Stimulated activated CD8-positive, alpha-beta memory T cell treated with anti-CD3 and anti-CD28 coated beads, Interleukin-7, amount 100 ng/mL, for 48 hours (primary cell): ENCODE measurements at places on chromosomes 1 and 21.

GRCh38 chr1:174797398-174797797 is 202.3 kb upstream of the CACYBP start:
- no peak for DNase-seq

DNA sequence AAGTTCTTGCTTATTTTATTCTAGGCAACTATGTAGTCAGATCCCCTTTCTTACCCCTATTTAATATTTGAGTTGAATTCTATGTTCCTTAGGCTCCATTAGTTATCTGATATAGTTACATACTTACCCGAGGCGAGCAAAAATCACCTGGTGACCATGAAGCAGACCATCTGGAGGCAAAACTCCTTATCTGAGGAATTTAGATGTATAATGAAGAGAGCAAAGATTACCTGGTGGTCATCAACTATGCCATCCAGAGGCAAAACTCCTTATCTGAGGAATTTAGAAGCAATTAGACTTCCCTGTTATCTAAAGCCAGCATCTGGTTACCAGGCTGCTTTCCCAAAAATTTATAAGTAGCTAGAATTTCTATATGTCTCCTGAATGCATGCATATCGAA is 129.9 kb downstream of the PATJ start:
- no peak for DNase-seq

- no peak for DNase-seq
Observed at GRCh38 chr1:41315871-41316270, 45.4 kb upstream of the FOXO6 start.

DNA sequence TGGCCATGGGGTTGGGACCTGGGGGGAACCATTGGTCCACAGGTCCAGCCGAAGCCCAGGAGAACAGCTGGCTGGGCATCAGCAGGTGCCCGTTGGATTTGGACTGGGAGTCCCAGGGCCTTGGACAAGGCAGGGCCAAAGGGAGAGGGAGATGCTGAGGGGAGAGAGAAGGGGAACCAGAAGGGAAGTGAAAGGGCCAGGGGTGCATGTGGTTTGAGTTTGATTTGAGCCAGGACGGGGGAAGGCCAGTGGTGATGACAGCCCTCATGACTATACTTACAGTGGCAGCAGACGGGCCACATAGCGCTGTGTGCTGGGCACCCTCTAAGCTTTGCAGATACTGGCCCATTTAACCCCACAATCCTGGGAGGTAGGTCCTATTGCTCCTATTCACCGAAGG is 18.8 kb downstream of the AGRN start:
- DNase-seq: no peak

DNA sequence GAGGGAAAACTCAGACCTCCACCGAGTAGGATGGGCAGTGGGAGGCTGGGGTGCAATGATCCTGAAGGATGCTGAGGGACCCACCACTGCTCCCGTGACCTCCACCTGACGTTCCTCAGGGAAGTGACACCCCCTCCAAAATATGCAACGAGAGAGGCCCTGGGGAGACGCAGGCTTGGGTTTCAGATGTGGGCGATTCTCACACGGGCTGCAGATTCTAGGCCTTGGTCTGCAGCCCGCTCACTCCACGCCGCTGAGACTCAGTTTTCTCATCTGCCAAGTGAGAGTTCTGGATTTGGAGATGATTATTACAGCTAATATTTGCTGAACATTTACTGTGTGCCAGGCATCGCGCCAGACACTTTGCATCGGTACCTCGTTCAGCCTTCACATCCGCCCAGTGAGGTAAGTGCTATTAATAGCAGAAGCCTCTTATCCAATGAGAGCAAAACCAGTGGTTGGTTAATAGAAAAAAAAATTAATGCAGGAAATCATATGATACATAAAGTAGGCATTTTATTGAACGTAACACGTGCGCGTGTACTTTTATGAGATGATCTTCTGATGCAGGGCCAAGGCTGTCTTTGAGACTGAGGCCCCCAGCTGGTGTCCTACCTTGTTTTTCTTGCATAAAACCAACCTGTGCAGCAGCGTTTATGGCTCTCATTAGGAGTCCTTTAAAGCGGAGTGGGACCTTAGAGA is 102.0 kb upstream of the RUNX3 start:
- no peak for DNase-seq

DNA sequence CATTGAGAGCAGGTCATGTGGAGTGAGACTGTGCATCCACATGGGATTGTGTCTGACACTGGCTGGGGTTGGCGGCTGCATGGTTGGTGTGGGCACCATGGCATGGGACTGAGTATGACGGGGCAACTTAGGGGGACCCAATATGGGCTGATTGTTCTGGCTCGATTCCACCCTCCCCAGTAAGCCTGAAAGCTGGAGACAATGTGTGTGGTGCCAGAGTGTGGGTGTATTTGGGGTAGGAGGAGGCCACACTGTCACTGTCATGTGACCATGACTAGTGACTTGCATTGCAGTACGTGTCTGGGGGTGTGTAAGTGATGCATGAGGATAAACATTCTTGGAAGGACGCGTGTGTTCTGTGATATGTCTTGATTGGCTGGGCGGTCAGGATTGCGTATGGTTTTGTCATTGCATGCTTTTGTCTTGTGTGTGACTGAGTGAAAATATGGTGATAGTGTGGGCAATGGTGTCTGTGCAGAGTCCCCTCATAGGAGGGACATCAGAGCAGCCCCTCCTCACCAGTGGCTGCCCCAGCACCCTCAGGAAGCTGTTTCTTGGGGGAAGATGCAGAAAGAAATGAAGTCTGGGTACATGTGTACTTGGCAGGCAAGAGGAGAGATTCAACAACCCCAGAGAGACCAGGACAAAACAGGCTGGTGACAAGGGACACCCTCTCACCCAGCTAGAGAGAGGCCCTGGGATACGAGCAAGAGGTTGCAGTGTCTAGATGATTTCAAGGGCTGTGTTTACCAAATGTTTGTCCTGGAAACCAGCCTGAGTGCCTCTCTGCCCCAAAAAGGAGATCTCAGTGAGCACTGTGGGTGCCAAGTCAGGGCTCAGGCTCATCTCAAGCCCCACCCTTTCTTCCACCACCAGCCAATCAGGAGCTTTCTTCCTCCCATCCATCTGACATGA is 36.3 kb downstream of the SDC3 start:
- no peak for DNase-seq

DNA sequence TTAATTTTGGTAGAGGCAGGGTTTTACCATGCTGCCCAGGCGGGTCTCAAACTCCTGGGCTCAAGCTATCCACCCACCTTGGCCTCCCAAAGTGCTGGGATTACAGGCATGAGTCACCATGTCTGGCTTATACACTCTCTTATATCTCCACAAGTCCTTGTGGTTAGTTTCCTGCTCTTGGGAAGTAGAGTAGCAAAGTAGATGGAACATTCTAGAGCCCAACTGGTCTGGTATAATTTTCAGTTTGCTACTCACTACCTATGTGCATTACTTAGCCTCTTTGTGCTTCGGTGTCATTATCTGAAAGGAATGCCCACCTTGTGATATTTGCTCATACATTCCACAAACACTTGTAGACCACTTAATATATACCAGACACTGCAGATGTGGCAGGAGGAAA is 96.6 kb upstream of the IPO9 start:
- no peak for DNase-seq

GRCh38 chr21:44392916-44393315 is 39.5 kb downstream of the TRPM2 start:
- no peak for DNase-seq

GRCh38 chr21:31234936-31235335 is 109.1 kb downstream of the TIAM1 start:
- DNase-seq: no peak

DNA sequence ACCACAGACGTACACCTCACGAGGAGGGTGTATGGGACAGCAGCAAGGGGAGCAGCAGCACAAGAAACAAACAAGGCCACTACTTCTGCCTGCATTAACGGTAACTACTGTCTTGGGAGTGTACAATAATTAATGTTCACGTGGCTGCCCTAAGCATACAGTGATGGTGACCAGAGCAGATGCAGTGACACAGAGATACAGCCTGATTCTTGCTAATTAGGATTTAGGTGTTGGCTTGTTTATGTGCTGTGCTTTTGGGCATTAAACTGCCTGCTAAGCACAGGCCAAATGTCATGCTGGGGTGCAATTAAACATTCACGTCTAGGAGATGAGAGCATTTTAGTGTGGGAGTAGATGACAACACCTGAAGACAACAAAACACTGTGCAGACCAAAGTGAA is 7.2 kb downstream of the ZNF669 start:
- no peak for DNase-seq

GRCh38 chr1:205275133-205275532 is 46.4 kb downstream of the NUAK2 start:
- no peak for DNase-seq

DNA sequence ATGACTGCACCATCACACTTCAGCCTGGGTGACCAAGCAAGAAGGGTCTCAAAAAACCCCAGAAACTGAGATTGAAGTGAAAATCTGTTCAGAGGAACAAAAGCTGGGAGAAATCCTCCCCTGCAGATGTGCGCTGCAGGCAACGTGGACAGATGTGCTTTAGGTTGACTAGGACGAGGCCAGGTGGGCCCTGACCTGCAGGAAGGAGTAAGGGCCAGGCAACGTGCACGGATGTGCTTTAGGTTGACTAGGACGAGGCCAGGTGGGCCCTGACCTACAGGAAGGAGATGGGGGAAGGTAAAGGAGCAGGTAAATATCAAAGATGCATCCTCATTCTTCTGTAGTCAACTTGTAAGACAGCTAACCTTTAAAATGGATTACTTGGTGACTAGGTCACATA is 2.5 kb upstream of the KRTAP12-1 start:
- DNase-seq: no peak

GRCh38 chr21:18164933-18165332 is 79.7 kb upstream of the CHODL start:
- no peak for DNase-seq

DNA sequence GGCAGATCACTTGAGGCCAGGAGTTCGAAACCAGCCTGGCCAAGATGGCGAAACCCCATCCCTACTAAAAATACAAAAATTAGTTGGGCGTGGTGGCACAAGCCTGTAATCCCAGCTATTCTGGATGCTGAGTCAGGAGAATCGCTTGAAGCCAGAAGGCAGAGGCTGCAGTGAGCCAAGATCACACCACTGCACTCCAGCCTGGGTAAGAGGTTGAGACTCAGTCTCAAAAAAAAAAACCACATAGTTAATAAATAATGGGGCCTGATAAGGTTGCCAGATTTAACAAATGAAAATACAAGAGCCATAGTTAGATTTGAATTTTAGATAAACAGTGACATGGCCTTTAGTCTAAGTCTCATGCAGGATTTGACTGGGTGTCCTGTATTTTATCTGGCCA is 175.7 kb downstream of the ZZZ3 start:
- DNase-seq: no peak

GRCh38 chr1:211920141-211920572 is 89.6 kb upstream of the LPGAT1 start:
- no peak for DNase-seq

DNA sequence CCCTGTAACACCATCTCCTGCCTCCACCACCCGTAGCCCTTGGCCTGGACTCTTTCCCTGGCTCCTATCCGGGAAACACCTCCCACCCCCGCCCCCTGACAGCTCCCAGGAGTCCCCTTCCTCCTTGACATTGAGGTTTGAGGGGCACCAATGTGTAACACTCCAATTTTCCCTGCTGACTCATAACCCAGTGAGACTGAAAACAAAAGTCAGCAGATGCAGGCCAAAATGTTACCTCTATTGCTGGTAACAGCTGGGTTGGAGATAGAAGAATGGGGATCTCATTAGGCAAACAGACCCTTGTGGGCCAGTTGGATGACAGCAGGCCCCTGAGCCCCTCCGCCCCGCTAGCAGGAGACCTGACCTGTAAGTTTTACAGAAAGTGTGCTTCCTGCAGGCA is 237.2 kb downstream of the KAZN start:
- no peak for DNase-seq

DNA sequence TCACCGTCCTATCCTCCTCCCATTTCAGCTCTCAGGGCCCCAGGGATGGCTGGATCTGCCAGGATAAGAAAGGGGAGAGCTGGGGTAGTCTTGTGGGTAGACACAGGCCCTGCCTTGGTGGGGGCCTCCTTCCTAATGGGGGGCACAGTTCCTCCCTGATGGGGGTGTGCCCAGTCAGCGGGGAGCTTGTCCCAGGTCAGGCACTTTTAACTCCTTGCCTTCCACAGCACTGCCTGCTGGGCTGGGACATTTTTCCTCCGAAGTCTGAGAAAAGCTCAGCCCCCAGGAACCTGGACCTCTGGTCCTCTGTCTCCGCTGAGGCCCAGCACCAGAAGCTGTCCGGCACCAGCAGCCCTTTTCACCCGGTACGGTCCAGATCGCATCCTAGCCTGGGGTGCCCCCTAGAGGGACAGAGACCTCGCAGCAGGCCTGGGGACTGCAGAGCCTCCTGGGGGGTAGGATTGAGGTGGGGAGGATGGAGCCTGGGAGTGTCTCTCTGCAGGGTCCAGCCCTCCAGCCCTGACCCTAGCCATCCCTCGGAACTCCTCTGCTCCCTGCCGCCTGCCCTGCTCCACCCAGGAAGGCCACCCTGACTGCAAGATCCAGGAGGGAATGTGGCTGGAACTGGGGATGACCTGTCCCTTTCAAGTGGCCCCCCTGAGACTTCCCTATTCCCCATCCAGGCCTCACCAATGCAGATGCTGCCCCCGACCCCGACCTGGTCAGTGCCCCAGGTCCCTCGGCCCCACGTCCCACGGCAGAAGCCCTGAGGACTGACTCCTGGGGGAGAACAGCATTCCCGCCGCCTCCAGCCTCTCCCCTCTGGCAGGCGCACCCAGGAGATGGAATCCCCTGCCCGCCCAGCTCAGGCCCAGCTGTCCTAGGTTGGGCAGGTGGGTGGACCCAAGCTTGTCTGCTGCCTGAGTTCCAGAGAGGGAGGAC is 12.0 kb downstream of the MIIP start:
- no peak for DNase-seq

DNA sequence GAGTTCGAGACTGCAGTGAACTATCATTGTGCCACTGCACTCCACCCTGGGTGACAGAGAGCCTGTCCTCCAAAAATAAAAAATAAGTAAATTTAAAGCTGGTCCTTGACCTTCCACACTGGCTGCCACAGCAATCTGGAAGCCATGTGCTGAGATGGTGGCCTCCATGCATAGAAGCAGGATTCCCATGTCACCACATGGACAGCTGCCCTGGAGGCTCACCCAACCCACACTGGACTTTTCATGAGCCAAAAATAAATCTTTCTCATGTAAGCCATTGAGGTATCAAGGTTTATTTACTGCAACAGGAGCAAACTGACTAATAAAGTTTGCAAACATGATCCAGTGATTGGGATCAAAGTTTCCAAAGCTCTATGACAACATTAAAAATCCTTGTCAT is 88.5 kb downstream of the SETD4 start:
- DNase-seq: no peak

- no peak for DNase-seq
Observed at GRCh38 chr1:25456502-25456901, 25.8 kb downstream of the MACO1 start.

DNA sequence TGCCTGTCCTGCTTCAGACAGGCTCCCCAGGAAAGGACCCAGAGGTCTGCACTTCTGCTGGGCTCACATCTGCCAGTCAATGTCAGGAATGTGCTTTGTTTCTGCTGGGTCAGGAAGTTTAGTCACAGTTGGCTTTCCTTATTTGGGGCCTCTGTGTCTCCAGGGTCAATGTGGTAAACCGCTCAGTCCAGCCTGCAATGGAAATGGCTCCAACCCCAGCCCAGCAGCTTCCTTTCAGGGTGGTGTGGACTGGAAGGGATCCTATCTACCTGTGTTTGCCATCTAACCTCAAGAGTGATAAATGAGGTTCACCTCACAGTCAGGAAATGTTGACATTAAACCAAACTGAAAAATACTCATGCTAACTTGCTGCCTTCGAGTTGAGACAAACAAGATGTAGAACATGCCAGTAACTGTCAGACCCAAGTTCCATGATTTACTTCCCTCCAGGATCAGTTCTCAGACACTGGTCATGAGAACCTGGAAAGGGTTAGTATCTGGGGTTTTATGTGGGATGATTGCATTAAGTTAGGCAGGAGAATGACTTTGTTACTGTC is 20.3 kb downstream of the ENO1 start:
- no peak for DNase-seq
